ENCODE measurements at places on chromosomes 6 and 20.
A peak's percentile ranks its signal among the peaks of the same experiment; 100 is the strongest.

- no peak overlapping the region for H3K4me3 ChIP-seq
- no peaks in the 10 kb centered on the region for H3K36me3 ChIP-seq
- H3K4me1 ChIP-seq: no peaks in the 10 kb centered on the region
- DNase-seq: no peak
Observed at GRCh38 chr6:167134448-167135328, 11.8 kb downstream of the CCR6 start.

GRCh38 chr6:143205131-143205535 lies 144.4 kb downstream of the AIG1 start:
- no peaks in the 10 kb centered on the region for H3K4me1 ChIP-seq
- no peak overlapping the region for H3K27ac ChIP-seq
- no peak for DNase-seq
- H3K4me3 ChIP-seq: no peak overlapping the region

DNA sequence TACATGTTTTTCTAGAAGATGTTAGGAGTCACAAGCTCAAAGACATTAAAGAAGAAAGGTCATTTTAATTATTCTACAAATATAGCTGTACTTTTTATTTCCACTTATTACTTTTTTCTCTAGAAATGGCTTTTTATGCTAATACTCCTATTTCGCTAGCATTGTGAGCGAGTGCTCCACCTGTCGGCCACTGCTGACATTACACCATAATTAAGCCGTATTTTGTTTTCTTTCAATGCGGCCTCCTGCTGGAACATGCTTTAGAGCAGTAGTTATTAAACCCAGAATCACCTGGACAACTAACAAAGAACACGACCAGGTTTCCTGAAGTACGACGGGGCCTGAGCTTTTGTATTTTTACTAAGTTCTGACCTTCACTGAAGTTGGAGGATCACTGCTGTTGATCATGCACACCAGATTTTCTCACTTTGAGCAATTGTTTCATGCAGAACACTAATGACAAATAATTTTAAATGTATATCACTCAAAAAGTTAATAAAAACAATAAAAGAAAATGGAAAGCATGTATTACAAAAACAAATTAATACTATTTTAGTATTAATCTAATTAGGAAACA lies 74.1 kb upstream of the PAK5 start:
- no peaks in the 10 kb centered on the region for H3K4me1 ChIP-seq
- no peak overlapping the region for H3K4me3 ChIP-seq
- no peak overlapping the region for H3K27ac ChIP-seq
- no peaks in the 10 kb centered on the region for H3K27me3 ChIP-seq

GRCh38 chr20:44692932-44693480 lies 22.2 kb upstream of the CCN5 start:
- peaks cover 14% of the 10 kb centered on the region for H3K4me1 ChIP-seq
- DNase-seq: peak; percentile 86
- peak overlapping the region; percentile 92 for H3K27ac ChIP-seq
- no peaks in the 10 kb centered on the region for H3K27me3 ChIP-seq
- no peaks in the 10 kb centered on the region for H3K36me3 ChIP-seq

DNA sequence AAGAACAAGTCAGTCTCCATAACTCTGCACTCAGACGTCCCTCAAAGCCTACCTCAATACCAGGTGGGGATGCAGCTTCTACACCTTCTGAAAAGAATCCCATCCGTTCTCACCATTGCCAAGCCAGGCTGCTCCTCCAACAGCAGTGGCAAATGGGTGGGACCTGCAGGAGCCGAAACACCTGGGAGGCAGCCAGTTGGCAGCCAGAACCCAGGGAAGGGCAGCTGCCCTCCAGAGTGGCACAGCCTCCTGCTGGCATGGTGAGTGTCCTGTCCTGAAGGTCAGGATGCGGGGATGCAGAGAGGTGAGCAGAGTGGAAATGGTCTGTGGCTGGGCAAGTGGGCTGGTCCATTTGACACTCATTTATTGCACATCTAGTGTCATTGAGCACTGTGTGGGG lies 210.6 kb upstream of the CDH4 start:
- H3K27ac ChIP-seq: no peak overlapping the region
- no peaks in the 10 kb centered on the region for H3K4me1 ChIP-seq
- no peaks in the 10 kb centered on the region for H3K36me3 ChIP-seq
